H4 (cell line): ENCODE measurements at places on chromosomes 13 and 19.

- no peak for DNase-seq
Observed at GRCh38 chr13:81659984-81660383, 1319.1 kb upstream of the SPRY2 start.

DNA sequence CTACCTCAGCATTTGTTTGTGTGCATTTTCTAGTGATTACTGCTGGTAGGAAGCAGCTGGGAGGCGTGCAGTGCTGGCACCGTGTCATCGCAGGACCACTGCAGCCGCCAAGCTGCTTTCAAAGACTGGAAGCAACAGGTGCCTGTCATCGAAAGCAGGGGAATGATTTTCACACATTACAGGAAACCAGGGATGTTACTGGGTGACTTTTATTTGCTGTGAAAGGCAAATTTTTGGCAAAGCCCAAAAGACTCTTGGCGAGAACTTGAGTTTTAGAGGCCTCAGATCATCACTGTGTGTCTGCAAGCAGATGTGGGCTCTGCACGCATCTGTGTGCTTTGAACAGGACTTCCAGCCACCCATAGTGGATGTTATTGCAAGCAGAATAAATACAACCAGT is 176.4 kb downstream of the FLT1 start:
- no peak for DNase-seq

- no peak for DNase-seq
Observed at GRCh38 chr13:45909673-45910072, 58.1 kb upstream of the SIAH3 start.

- DNase-seq: peak; percentile 90
Observed at GRCh38 chr19:4713384-4713951, 10.2 kb downstream of the DPP9 start.

GRCh38 chr19:35217649-35217990 is 10.9 kb downstream of the FAM187B start:
- no peak for DNase-seq

DNA sequence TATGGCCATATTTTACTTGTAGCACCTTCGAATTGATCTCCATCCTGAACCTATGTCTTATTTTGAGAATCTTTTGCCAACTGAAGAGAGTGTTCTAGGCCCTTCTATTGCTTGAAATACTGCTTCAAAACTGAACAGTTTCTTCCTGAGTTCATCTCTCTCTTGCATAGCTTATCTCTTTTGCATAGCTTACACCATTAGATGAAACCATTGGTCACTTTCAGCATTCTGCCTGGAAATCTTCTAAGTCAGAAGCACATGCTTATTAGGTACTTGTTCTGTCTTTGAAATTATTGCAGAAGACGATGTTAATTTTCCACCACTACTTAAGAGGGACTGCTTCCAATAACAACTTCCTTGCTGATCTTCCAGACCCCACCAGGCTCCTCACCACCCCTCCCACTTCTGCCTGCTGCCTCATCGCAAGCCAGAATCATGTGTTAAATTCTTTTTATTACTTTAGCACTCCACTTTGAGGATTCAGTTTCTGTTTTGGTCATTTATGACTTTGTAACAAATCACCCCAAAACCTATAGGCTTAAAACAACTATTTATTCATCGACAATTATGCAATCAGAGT is 122.4 kb upstream of the MAB21L1 start:
- no peak for DNase-seq

- DNase-seq: no peak
Observed at GRCh38 chr13:48296528-48296927, 7.0 kb upstream of the RB1 start.

DNA sequence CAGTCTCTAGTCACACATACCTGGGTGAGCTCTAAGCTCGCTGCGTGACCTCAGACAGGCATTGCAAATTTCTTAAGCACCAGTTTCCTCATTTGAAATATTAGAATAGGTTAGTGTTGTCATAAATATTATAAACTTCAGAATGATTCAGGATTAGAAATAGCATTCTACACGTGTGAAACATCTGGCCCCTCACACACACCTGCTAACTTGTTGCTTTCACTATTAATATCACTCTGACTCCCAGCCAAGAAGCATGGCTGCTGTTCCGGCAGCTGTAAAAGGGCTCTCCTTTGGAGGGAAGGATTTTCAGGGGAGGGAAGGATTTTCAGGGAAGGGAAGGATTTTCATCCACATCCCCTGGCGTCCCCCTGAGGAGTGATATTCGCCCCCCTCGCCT is 161.3 kb upstream of the GPR12 start:
- no peak for DNase-seq

DNA sequence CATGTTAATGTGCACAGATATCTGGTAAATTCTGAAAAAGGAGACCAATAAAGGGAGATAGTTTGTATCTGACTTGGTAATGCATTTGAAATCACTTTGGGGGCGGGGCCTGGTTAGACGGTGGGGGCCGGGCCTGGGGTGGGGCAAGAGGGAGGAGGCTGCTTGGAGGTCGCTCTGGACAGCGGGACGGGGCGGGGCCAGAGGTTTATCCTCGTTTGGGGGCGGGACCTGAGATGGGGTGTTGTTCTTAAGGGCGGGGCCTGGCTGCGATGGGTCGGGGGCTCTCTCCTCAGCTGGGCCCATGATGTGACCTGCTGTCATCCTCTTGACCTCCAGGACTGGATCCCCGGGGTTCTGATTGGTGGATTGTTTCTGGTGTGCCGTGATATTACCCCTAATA is 4.9 kb upstream of the ZNF808 start:
- no peak for DNase-seq

DNA sequence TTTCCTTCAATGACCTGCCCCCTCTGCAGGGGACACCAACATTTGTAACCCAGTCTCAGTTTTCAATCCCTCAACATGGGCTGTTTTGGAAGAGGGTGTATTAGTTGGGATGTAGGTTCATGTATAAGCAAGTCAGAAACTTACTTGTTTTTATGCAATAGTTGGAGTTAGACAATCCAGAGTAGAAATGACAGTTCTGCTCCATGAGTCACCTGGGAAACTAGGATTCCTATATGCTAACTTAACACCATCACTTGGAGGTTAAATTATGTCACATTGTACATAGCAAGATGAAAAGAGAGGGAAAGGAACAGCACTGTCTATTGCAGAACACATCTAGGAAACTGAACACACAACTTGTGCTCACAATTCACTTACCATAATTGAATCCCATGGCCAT is 436.4 kb downstream of the RFC3 start:
- no peak for DNase-seq

GRCh38 chr19:41707502-41707812 is 969 bp upstream of the CEACAM5 start:
- DNase-seq: no peak
